ENCODE measurements at places on chromosomes 12 and 14.

- DNase-seq = no peak
Observed at GRCh38 chr12:58491306-58491705, 429.0 kb downstream of the LRIG3 start.

DNA sequence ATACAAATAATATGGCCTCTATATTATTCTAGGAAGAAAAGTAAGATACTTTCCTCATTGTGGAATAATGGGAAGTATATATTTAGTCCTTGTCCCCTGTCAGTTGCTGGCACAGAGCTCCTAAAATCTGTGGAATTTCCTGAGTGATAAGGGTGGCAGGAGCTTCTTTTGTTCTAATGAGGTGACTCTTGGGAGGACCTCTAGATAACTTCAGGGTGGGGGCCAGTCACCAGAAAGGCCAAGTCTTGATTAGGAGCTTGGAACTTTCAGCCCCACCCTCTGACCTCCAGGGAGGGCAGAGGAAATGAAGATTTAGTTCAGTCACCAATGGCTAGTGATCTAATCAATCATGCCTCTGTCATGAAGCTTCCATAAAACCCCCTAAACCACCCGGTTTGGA lies 179.9 kb upstream of the PRICKLE1 start:
- DNase-seq = no peak

- DNase-seq = no peak
Observed at GRCh38 chr12:126770188-126770587, 1496.8 kb upstream of the TMEM132C start.

DNA sequence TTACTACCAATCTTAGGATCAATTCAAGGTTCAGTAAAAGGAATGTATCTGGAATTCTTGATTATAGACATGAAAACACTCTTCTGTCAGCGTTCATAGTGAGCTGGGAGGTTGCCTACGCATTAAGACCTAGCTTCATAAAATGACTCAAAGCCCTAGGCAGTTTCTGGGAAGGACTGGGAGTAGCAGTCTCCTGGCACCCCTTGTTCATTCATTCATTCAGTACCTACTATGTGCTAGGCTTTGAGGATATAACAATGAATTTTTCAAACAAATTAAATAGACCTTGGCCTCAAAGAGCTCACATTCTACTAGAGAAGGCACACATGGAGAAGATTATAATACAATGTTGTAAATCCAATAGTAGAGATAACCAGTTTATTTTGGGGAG lies 46.1 kb downstream of the MDM2 start:
- no peak for DNase-seq

GRCh38 chr14:79972230-79972629 lies 239.1 kb downstream of the DIO2 start:
- DNase-seq = no peak

DNA sequence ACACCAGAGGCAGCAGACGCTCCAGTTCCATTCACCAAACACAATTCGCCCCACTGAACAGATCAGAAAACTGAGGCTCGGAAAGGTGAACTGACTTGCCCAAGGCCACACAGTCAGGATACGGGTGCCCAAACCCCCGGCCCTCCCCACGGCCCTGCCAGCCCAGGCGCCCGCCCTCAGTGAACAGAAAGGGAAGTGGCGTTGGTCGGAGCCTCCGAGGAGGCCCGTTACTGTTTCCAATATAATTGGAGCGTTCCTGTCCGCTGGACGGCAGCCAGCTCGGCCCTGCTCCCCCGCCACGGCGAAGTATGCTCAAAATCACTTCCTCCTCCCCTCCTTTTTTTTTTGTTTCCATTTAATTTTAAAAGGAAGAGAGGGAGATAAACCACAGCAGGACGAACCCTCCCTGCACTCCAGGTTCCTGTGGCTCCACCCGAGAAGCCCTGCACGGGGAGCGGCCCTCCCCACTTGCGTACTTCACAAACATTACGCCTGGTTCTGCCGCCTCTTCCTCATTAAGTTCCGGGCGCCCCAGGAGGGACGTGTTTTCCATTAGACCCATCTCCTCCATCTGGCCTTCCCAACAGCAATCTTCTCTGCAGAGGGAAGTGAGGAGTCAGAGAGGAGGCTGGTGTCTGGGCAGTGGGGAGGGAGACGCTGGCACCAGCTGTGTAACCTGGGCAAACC lies 61.1 kb downstream of the NCOR2 start:
- DNase-seq = no peak

DNA sequence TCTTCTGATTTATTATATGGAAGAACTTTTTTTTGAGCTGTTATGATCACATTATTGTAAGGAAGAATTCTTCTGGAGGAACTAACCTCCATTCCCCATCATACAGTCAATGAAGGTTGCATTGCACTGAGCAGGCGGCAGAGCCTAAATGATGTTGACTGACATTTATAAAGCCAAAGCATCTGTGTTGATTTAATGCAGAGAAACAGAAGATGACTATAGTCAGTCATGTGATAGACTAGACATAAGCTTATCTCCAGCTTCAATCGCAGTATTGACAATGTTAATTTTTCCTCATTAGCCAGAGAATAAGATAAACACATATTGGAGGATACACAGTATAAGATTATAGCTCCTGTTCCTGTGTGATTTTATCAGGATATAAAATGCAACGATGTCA lies 82.0 kb downstream of the PRICKLE1 start:
- DNase-seq = no peak

- DNase-seq = no peak
Observed at GRCh38 chr12:72081777-72082176, 143.1 kb downstream of the TPH2 start.

DNA sequence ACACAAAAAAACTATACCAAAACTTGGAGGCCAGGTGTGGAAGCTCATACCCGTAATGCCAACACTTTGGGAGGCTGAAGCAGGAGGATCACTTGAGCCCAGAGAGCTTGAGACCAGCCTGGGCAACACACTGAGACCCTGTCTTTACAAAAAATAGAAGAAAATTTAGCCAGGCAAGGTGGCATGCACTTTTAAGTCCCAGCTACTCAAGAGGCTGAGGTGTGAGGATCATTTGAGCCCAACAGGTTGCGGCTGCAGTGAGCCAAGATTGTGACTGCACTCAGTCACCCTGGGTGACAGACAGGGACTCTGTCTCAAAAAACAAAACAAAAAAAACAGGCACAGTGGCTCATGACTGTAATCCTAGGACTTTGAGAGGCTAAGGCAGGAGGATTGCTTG lies 75.4 kb downstream of the RNF34 start:
- no peak for DNase-seq

DNA sequence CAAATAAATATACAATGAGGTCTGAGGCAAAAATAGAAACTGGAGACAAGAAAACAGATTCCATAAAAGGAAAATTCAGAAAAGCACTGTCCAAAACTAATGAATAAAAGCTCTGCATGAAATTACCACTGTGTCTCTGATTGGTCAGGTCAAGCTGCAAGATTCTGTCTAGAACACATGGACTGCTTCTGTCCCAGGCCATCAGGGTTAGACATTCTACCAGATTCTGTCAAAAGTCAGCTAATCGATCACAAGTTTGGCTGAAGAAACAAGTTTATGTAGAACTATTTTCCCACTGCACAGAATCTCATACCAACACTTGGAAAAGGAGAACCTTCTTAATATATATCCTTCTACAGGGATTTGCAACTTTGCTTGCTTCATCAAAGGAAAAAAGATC lies 223.0 kb downstream of the ITPR2 start:
- DNase-seq = no peak
